Activated T-helper 1 cell treated with anti-CD3 and anti-CD28 coated beads, Interleukin-2, amount 50 U/mL, for 16 hours (primary cell): ENCODE measurements at places on chromosomes 3 and 15.

DNA sequence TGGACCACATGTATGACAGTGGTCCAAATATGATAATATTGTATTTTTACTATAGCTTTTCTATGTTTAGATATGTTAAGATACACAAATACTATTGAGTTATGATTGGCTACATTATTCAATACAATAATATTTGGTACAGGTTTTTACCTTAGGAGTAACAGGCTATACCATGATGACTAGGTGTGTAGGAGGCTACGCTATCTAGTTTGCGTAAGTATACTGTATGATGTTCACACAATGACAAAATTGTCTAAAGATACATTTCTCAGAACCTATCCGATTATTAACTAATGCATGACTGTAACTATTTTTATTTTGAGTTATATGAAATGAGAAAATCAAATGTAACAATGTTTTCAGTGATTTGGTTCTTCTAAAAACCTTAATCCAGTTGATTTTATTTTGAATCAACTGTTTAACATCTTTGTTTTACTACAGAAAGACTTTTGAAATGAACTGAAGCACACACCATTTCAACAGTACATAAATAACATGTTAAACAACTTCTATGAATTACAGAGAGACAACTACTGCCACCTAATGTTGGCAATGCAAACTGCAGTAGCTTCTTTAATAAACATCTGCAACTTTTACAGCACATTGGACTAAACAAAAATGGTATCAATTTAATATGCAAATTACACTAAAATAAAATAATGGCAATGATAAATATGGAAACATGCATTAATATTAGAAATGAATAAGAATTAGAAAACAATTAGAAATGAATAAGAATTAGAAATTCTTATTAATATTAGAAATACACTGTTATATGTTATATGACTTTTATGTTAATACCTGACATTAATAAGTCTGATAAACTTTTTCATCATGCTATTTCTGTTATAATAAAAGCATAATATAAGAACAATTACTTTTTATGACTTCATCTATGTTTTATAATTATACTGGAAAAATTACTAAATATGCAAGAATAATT lies 255.7 kb downstream of the MBNL1 start:
- no peak for DNase-seq

DNA sequence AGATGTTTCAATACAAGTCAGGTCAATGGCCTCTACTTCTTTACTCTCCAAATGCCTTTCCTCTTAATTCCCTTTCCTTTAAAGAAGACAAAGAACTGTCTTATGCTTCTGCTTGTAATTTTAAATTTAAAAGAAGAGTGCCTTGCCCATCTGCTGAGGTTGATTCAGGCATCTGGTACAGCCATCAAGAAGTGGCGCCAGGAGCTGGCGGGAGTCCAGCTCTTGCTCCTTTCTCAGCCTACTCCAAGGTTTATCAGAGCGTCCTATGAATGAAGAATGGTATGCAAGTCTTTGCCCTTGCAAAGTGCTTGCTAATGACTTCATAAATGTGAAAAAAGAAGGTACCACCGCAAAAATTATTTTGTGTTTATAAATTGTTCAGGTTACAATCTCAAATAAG lies 294.6 kb upstream of the TGFBR2 start:
- no peak for DNase-seq

DNA sequence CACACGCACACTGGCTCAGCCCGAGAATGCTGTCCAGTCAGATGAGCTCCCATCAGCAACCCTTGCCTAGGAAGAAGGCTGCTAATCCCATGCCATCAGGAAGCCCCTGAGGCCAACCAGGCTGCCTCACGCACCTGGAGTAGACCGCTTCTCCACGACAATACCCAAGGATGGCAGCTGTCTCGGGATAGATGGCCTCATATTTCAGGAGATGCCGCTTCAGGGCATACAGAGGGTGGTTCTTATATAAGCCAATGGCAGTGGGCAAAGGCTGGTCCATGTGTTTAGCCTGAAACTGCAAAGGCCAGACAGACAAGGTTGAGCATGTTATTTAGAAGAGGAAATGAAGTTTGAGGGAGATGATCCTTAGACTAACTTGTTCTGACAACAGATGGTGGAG lies 22.2 kb downstream of the XPC start:
- no peak for DNase-seq

DNA sequence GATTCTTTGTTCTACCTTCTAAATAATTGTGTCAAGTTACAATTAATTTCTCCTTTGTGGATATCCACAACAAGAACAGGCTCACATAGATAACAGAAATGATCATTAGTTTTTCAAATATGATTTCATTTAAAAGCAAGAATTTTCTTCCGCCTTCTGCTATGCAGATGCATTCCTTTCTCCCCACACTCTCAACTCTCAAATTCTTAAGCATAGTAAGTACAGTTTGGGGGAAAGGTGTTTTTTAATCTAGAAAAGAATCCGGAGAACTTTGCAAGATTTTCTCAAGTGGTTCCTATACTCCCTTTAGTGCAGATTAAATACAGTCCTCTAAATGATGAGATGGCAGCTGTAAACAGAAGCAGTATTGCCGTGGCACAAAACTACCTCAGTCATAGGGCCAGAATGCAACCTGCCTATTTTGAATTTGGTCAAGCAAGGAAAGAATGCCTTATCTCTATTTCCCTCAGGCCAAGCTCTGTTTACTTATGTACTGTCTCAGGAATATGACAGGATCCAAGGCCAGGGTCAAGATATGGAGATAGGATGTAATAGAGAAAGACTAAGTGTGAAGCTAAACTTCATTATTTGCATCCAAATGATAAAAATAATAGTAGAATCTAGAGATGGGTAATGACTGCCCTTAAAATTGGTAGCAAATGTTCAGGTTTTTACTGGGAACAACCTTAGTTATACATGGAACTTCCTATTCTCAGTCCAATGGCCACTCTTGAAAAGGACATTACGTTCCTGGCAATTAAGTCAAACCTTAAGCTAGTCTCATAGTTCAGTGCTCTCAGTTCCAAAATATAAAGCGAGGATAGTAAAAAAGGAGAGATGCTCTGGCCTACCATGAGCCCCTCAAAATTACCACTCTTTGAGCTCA lies 77.3 kb upstream of the PHLDB2 start:
- no peak for DNase-seq

DNA sequence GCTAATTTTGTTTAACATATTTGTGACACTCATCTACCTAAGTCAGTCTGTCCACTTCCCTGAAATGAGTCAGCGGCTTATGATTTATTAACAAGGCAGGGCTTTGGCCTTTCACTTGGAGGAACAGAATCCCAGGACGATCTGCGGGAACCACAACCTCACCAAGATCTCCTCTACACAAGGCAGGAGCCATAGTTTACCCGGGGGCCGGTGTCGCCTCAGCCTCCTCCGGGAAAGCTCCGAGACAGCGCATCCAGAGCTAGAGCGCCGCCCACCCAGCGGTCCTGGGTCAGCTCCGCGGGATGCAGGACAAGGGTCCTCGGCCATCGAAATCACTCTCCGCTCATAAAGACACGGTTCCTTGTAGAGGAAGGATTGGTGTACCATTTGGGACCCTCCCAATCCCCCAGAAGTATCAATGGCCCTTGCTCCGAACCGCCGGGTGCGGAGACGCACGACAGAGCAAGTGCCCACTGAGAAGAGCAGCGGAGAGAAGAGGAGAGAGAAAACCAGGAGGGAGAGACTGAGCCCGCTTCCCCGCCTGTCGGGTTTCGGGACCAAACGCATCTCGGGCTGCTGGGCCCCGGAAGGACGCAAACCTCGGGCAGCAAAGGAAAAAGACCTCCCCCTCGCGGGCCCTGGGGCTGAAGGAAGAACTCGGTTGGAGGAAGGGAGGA lies 13.1 kb upstream of the ALCAM start:
- DNase-seq, result no peak

GRCh38 chr3:155908086-155908485 lies 37.6 kb downstream of the GMPS start:
- DNase-seq, result no peak
